GM12878 (cell line): ENCODE measurements at places on chromosomes 16 and 17. TPM values are rescaled to one million over a fixed set of nuclear protein-coding genes. Genes with fewer than 3 reads are reported as not detected.

GRCh38 chr16:68503334-68503733 is 35.8 kb upstream of the ZFP90 start:
- H3K27me3 ChIP-seq, result no peaks in the 10 kb centered on the region; the same call in none of the 2 replicates
- H3K36me3 ChIP-seq, result no peaks in the 10 kb centered on the region
- no peak overlapping the region for H3K27ac ChIP-seq
- no peak for DNase-seq
- H3K4me1 ChIP-seq, result no peaks in the 10 kb centered on the region

Gene MAPK7
- total RNA-seq, result 11.1 and 13.5 TPM in 2 replicates

Gene CRHR1
- total RNA-seq, result 0.08 TPM in 1 of 2 replicates, not detected in the other

GRCh38 chr17:75272848-75273184 is 1.8 kb upstream of the MIF4GD start:
- no peak overlapping the region for H3K27ac ChIP-seq
- H3K27me3 ChIP-seq, result no peaks in the 10 kb centered on the region
- H3K4me3 ChIP-seq, result peak overlapping the region; percentile 70; the same call in 1 of the 2 replicates
- peaks cover 14% of the 10 kb centered on the region; the same call in 1 of the 2 replicates for H3K36me3 ChIP-seq

DNA sequence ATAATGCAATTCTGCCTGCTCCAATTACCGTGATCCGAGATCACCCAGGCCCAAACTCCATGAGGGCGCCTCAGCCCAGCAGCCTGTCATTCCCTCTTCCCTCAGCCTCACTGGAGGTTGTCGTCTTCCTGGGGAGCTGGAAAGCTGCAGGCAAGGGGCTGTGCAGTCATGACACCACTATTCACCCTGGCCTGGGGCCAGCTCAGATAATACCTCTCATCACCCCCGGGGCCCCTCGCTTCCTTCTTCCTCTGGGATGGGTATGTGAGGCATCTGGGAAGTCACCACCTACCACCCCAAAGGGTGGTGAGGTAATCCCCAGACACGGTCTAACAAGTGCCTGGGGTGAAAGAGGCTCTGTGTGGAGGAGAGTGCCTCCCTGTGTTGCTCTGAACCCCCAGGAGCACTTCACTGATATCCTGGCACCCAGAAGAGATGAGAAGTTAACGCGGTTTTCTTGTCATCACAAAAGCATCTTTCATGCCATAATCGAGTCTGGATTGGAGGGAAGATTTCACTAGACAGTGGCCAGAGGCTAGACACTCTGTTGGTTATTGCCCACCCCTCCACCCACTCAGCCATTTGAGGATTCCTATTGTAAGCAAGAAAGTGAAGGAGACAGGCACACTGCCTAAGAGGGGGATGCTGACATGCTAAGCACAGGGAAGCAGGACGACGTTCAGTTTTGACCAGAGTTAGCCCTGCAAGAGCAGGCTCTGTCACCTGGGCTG is 18.4 kb downstream of the CFAP20 start:
- peaks cover 7% of the 10 kb centered on the region for H3K36me3 ChIP-seq
- no peaks in the 10 kb centered on the region for H3K27me3 ChIP-seq
- no peak overlapping the region for H3K27ac ChIP-seq
- DNase-seq, result no peak
- no peak overlapping the region for H3K4me3 ChIP-seq
- peaks cover 3% of the 10 kb centered on the region; the same call in 1 of the 2 replicates for H3K4me1 ChIP-seq

Gene SCIMP
- 92.2 and 98.9 TPM in 2 replicates for total RNA-seq

DNA sequence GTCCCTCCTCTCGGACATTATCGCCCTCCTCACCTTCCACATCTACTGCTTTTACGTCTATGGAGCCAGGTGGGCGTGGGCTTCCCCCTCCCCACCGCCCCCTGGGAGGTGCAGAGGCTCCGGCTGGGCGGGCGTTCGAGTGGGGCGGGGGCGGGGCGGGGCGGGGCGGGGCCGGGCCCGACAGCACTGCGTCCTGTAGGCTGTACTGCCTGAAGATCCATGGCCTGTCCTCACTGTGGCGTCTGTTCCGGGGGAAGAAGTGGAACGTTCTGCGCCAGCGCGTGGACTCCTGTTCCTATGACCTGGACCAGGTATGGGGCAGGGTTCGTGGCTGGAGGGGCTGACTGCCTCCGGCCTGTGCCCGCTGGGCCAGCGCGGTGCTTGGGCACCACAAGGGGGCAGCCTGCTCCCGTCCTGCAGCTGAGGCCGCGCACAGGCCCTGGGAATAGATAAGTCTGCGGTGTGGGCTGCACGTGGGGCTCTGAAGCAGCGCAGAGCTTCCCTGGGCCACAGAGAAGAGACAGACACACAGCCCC is 9.2 kb downstream of the PIGQ start:
- H3K36me3 ChIP-seq, result no peaks in the 10 kb centered on the region
- no peak for DNase-seq
- no peak overlapping the region for H3K4me3 ChIP-seq
- H3K27me3 ChIP-seq, result no peaks in the 10 kb centered on the region
- no peak overlapping the region for H3K27ac ChIP-seq

DNA sequence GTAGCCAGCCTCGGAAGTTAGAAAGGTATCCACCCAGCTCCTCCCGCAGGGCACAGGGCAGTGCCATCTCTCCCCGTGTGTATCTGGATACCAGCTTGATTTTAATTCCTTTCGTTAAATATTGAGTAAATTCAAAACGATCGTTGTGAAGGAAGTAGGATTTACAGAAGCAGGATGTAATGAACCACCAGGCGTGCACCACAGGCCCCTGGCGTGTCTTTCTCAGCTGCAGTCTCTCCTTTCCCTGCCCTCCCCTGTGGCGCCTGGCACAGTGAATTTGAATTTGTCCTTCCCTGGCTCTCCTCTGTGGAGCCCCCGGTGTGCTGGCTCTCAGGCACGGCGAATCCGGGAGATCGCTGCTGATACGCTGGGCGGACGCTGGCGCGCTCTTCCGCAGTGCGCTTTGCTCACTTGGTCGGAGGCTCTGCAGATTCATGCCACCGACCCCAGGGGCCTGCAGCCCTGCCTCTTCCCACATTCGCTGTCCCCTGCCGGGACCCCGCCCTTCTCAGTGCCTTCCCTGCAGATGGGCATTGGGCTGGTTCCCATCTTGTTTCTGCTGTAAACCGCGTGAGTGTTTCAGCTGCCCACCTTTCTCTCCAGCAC is 164.6 kb downstream of the RPTOR start:
- H3K36me3 ChIP-seq, result peaks cover 3% of the 10 kb centered on the region
- DNase-seq, result no peak
- no peak overlapping the region for H3K27ac ChIP-seq
- H3K4me1 ChIP-seq, result peaks cover 5% of the 10 kb centered on the region; the same call in 1 of the 2 replicates
- no peaks in the 10 kb centered on the region for H3K27me3 ChIP-seq

DNA sequence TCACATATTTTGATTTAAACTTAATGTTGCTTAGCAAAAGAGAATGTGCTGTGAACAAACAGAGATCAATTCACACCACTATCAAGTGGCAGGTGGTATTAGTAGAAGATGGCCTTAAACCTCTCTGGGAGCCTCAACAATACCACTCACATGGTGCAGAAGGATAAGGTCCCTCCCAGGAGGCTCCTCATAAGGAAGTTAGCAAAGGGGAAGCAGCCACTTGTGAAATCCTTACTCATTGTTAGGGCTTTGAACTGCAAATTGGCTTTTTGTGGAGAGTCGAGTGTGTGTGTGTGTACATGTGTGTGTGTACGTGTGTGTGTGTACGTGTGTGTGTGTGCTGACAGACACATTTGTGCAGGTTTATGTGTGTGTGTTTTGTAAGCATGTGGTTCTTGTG is 48.9 kb upstream of the ASIC2 start:
- no peak for DNase-seq
- no peak overlapping the region for H3K4me3 ChIP-seq
- no peak overlapping the region for H3K27ac ChIP-seq
